ENCODE measurements at places on chromosomes 11 and 22.

GRCh38 chr11:12019866-12020416 is 11.5 kb upstream of the DKK3 start:
- DNase-seq: no peak

DNA sequence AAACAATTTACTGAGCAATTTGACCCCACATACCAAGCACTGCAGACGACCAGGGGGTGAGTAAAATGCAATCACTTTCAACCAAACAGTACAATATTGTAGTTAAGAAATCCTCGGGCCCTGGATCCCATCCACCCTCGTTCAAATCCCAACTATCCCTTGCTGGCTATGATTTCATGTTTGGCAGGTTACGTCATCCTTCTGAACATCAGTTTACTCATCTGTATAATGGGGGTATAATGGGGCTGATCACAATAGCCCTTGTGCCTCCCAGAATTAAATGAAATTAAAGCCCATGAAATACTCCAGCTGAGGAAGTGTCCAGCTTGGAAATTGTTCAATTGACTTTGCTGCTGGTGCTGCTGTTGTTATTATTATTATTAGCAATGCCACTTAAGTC is 20.6 kb downstream of the APLNR start:
- DNase-seq: no peak

DNA sequence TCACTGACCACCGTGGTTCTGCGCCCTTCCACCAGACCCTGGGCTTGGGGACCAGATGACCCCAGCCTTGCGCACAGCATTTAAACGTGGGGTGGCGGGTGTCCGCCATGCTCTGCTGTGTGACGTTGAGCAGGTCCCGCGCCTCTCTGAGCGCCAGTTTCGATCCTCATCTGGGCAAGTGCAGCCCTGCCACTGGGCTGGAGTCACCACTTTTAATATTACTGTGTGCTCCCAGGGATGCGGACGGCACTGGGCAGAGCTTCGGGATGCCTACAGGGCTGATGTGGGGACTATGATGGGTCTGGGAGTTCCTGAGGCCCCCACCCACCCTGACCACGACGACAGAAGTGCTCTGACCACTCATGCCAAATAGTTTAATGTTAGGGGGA is 1.2 kb upstream of the NUDT8 start:
- no peak for DNase-seq

- no peak for DNase-seq
Observed at GRCh38 chr11:1178906-1179305, 21.2 kb downstream of the MUC5AC start.
